Stimulated activated CD4-positive, alpha-beta T cell treated with anti-CD3 and anti-CD28 coated beads, Interleukin-1b, Interleukin-23, amount 100 ng/mL, for 4 hours (primary cell): ENCODE measurements at places on chromosomes 3 and 15.

DNA sequence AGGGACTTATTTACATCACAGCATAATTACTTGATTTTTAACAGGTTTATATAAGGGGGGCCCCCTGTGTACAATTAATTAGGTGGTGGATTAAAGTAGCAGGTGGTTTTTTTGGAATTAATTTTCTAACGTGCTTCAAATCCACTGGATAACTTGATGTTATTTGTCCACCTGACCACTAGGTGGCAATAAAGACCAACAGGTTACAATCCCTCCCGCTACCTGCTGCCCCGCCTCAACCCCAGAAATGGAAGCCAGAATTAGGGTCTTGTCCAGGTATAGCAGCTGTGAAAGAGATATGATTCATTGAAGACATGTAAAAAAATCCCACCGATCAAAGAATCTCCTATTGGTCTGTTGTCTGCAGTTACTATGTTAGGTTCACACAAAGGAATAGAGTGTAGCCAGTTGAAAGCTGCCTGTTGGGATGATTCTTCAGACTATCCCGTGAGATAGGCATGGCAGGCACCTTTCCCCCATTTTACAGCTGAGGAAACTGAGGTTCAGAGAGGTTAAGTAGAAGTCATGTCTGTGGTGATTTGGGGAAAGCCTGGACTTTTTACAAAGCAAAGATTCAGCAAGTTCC lies 44.0 kb downstream of the MFSD1 start:
- no peak for DNase-seq

GRCh38 chr3:42067326-42067725 lies 23.8 kb upstream of the TRAK1 start:
- DNase-seq, result no peak

- DNase-seq, result no peak
Measured at GRCh38 chr15:43429687-43430086, 58.8 kb downstream of the TUBGCP4 start.

DNA sequence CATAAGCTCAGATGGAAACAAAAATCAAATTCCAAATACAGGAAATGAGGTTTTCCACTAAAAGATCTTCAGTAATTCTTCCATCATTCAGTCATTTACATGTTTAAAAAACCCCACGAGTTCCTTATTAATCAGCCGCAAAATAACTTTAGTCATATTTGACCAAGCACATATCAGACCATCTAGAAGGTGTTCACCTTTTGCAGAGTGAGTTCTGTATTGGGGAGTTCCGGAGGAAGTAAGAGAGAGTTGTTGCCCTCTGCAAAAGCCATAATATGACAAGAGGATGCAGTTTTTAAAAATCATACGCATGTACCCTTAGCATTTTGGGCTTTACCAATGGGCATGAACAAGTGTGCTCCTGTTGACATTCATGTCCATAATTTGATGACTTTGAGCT lies 61.6 kb downstream of the CCR1 start:
- DNase-seq, result no peak

- DNase-seq, result no peak
Measured at GRCh38 chr3:52857864-52858263, 23.0 kb upstream of the MUSTN1 start.

DNA sequence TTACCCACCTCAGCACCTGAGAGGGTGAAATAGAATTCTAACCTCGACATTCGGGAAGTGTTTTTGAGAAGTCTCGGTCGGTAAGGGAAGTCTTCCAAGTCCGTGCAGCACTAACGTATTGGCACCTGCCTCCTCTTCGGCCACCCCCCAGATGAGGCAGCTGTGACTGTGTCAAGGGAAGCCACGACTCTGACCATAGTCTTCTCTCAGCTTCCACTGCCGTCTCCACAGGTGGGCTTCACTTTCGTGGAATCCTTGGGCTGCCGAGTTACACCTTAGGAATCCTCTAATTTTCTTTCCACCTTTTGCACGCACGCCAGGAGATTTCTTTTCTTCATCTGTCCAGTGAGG lies 775 bp downstream of the CCNDBP1 start:
- DNase-seq, result no peak

- DNase-seq, result no peak
Measured at GRCh38 chr3:172189213-172189612, 149.8 kb downstream of the FNDC3B start.

- DNase-seq, result no peak
Measured at GRCh38 chr3:11530153-11530721, 113.5 kb downstream of the VGLL4 start.

- DNase-seq, result no peak
Measured at GRCh38 chr3:49493901-49494300, 23.8 kb downstream of the DAG1 start.

- DNase-seq, result no peak
Measured at GRCh38 chr15:50252556-50252955, 13.0 kb downstream of the HDC start.

GRCh38 chr15:60480149-60480548 lies 1.2 kb upstream of the ICE2 start:
- no peak for DNase-seq

GRCh38 chr3:169058681-169059080 lies 604.8 kb downstream of the MECOM start:
- DNase-seq, result no peak
